ENCODE measurements at places on chromosomes 2 and 18.

DNA sequence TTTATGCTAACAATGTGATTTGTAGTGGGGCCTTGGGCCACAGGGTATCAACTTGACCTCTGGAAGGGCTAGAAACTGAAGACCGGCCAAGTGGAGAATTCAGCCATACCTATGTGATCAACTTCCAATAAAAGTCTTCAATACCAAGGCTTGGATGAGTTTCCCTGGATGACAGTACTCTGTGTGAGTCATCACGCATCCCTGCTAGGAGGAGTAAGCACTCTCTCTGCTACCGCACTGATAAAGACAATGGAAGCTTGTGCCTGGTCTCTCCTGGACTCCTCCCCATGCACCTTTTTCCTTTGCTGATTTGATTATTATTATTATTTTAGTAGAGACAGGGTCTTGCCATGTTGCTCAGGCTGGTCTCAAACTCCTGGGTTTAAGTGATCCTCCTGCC, 58.1 kb downstream of the SKA1 start:
- DNase-seq: no peak

GRCh38 chr2:71453404-71454220, at the start of gene DYSF:
DYSF (plus strand) TSS chr2:71453561.
- no peak for DNase-seq

GRCh38 chr2:230665263-230665691, 47.4 kb upstream of the CAB39 start:
- peak; percentile 25 for DNase-seq

GRCh38 chr2:99802734-99803133, 312.9 kb upstream of the REV1 start:
- no peak for DNase-seq

- DNase-seq: no peak
These were observed 12.4 kb downstream of the MYO5B start for GRCh38 chr18:50182511-50182910.

GRCh38 chr18:3799515-3799914, 349.5 kb downstream of the TGIF1 start:
- no peak for DNase-seq

- DNase-seq: peak; percentile 21
These were observed 76.8 kb upstream of the RBMS1 start for GRCh38 chr2:160570376-160570775.

DNA sequence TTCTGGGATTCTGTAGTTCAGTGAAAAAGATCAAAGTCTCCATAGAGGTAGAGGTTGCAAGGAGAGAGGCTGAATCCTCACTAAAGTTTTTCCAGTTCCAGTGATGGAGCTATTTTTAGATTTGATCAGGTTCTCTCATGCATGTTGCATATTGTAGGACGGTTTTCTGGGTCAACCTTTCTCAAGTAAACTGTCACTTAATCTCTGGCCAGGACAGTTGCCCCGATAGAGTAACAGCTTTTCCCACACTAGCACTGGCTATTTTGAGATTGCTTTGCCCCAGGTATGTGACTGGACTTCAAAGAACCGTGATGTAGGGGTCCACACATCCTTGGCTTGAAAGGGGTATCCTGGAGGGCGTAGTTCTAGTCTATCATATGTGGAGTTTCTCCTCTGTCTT, 101.2 kb upstream of the MSH2 start:
- no peak for DNase-seq

DNA sequence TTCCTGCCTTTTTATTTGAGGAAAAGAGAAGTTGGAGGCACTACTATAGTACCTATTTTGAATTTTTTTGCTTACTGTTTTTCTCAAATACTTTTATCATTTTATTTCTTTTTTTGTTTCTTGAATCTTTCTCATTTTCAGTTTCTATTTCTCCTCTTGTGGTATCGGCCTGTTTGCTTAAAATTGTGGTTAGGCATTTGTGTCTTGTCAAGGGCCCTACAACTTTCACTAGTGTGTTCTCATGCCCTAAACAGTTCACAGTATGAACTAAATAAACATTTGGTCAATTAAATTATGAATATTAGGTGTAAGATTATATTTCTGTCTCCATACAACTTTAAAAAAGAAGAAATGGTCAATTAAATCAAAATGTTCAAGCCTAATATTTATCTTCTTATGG, 613.5 kb downstream of the MBD2 start:
- DNase-seq: no peak

GRCh38 chr2:168926621-168927386, 25.7 kb downstream of the G6PC2 start:
- DNase-seq: no peak

GRCh38 chr2:32375228-32375892, 18.5 kb downstream of the BIRC6 start:
- DNase-seq: no peak

DNA sequence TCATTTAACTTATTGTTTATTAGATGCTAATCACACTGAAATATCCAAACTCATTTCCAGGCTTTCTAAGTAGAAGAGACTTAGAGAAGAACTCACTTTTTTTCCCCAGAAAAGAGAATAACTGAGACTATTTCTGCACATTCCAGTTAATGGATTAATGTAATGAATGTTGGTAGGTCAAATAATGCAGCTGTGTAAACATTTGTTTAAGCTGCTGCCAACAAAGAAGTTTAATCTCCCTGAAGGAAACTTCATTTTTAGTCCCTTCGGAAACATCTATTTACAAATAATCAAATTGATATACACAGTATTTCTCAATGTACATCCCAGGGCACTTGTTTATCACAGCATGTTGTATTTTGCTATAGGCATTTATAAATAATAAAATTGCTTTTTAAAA, 126.9 kb downstream of the KCNS3 start:
- DNase-seq: no peak
